ENCODE measurements at places on chromosomes 5 and 9.

- no peak for DNase-seq
These were observed 199.2 kb downstream of the ADAMTSL1 start for GRCh38 chr9:18673179-18673578.

GRCh38 chr5:64497386-64497785 lies 8.4 kb upstream of the RGS7BP start:
- no peak for DNase-seq

DNA sequence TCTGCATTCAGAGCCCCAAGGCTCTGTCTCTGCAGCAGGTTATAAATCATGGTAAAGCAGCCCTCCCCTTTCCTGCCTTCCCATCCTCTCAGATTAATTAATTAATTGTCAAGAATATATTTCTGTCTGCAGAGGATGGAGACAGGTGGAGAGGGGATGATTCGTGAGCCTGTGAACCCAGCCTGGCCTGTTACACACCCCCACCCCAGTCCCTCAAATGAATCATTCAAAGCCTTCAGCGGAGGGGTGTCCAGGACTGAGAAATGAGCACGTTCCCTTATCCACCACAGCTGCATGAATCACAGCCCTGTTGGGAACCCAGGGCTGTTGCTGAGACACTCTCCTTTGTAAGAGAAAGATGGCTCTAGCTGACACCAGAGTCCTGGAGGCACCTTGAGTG lies 56.0 kb downstream of the NIPAL4 start:
- no peak for DNase-seq

DNA sequence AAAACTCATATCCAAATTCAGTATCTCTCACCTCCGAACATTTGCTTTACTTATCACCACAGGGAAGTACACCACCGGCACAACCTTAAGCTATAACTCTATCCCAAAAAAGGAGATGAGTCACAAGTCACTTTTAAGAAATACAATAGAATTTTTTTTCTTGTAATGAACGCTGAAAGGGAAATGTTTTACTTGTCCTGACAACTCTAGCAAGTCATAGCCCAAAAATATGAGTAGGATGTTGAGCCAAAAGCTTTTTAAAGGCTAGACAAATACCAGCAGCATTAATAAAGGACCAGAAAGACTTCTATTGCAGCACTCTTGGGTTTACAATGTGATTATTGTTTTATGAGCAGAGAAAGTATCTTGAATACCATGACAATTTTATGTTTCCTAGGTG lies 147.3 kb upstream of the FST start:
- DNase-seq = no peak

- DNase-seq = no peak
These were observed 47.5 kb upstream of the ARAP3 start for GRCh38 chr5:141729387-141730006.

DNA sequence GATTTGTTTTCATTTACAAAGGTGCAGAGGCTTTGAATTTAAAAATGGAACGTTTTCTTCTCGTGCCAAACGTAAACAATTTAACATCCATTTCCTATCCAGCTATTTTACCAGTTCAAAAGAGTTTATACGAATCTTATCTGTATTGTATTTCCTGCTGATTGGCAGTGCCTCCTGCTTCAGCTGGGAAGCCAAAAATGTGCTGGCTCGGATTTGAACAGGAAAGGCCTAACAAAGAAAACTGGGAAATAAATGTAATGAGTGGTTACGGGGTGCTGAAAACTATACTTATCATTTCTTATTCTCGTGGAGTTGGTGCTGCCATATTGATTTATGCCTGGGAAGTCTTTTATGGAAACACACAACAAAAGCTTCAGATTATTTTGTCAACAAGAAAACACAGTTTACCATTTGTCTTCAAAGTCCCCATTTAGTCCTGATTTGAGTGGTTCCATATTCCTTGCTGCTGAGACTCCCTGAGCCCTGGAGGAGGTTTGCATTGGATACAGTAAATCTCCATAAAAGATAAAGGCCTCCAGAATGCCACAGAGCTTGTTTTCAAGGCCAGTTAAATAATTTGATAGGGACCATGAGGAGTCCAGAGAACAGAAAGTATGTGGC lies 507.4 kb downstream of the RASEF start:
- no peak for DNase-seq

DNA sequence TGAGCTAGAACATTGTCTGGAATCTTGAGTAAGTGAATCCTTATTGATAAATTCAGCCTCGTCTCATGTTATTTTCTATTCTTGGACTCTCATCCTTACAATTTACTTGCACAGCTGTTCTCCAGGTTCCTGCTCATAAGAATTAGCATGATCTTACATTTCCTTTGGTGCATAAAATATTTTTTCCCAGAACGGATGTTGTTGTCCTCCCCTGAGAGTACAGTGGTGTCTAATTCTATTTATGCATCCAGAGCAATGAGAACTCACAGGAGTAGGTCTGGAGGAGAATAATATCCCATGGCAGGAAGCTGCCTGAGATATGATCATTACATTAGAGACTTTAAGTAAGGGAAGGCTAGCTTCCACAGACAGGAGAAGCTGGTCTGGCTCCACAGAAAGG lies 178.4 kb upstream of the MAST4 start:
- DNase-seq = no peak

DNA sequence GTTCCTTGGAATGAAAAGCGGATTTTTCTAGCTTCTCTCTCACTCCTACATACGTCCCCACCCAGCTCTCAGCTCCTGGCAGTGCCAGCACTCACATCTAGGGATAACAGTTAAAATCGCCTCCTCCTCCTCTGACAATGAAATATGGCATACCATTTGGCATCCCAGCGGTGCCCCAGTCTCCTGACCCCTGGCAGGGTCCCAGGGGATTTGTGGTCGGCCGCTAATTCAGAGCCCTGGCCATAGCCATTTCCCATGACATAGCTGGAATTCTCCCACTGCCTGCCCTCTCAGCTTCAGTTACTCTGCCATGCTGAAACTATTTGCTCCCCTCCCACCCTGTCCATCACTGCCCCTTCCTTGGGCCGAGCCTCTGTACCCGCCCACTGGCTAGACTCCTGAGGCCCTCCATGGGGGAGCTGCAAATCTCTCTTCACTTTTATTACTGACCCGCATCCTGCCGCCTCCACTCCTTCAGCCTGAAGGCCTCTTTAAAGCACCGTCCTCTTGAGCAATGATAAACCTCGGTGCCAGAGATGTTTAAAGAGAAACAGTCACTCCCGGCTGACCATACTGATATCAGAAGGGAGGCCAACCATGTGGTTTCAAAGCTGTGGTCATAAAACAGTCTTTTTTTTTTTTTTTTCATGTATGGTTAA lies 139.8 kb downstream of the SLIT3 start:
- no peak for DNase-seq

GRCh38 chr5:54491326-54491725 lies 26.2 kb upstream of the SNX18 start:
- no peak for DNase-seq

GRCh38 chr9:133813749-133814585 lies 75.8 kb upstream of the SARDH start:
- DNase-seq = no peak

DNA sequence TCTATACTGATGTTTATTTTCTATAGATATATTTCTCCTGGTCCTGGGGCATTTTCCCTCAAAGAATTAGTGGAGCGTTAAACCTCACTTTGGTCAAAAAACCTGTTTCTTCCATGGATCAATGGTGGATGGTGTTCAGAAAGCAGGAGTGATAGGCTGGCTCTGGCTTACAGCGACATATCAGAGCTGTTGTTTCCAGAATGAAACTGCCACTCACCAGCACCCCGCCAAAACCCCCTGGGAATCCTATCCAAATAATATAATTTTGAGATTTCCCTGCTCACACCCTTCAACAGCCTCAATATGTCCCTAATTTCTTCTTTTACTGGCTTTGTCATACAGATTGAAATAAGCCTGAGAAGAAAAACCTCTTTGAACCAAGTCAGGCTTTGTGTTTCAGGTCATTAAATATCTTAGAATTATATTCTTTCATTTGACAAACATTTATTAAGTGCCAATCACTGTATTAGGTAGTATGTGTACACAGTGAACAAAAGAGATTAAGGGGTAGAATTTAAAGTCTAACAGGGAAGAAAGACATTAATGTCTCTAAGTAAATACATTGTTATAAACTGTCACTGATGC lies 144.5 kb upstream of the GPR151 start:
- no peak for DNase-seq

All from stimulated activated CD4-positive, alpha-beta T cell treated with anti-CD3 and anti-CD28 coated beads, TNF-alpha, amount 100 ng/mL, for 1 hour (primary cell).